Caki2 (cell line): ENCODE measurements at places on chromosomes 5 and 9.

DNA sequence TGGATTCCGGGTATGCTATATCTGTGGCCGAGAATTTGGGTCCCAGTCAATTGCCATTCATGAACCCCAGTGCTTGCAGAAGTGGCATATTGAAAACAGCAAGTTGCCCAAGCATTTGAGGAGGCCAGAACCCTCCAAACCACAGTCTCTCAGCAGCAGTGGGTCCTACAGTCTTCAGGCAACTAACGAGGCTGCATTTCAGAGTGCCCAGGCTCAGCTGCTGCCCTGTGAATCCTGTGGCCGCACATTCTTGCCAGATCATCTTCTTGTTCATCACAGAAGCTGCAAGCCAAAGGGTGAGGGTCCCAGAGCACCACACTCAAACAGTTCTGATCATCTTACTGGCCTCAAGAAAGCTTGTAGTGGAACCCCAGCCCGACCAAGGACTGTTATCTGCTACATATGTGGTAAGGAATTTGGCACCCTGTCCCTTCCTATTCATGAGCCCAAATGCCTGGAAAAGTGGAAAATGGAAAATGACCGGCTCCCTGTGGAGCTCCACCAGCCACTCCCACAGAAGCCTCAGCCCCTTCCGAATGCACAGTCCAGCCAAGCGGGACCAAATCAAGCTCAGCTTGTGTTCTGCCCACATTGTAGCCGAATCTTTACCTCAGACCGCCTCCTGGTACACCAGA lies 23.0 kb downstream of the ZNF474 start:
- no peak for DNase-seq

DNA sequence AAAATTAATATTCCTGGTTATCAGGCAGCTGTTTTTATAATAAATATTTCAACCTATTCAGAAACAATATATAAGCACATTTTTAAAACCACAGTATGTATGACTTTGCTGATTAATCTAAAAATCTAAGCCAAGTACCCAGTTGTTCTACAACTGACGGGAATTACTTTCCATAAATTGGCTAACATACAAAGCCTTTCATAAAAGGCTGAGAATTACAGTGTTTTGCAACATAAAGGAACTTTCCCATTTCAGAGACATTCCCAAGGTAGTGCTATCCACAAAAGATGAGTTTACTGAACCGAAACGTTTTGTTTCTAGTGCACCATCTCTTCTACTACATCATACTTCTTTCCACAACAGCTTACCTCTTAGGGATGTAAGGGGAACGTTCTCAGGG lies 7.2 kb downstream of the RNF145 start:
- no peak for DNase-seq

GRCh38 chr9:133352635-133353340 lies 3.5 kb downstream of the SURF1 start:
- DNase-seq, result no peak

DNA sequence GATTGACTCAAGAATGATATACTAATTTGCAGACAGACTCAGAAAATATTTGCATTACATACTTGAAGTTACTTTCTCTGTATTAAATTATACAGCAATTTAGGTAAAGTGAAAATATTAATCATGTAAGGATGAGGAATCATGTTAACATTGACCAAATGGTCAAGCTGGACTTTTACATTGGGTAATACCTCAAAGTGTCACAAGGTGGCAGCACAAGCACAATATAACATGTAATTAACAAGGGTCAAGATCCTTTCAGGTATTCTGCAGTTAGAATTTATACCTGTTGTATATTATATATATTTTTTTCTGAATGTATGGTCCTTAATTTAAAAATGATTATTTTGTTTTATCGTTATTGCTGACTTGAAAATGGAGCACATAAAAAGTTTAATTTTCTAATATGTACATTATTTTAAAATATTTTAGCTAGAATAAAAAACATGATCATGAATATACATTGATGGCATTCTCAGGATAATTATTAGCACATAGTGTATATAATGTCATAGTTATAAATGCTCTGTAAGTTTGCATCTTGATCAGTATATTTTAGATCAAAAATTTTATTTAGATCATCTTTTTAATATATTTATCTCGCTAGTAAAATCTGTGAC lies 8.6 kb downstream of the HAPLN1 start:
- DNase-seq, result no peak

- no peak for DNase-seq
These were observed 50.8 kb upstream of the GABRP start for GRCh38 chr5:170732685-170733084.

GRCh38 chr9:94792511-94792910 lies 66.0 kb downstream of the AOPEP start:
- DNase-seq, result peak; percentile 27
